ENCODE measurements at places on chromosomes 16 and 17. TPM values are rescaled to one million over a fixed set of nuclear protein-coding genes. Genes with fewer than 3 reads are reported as not detected.

The INO80E gene
- total RNA-seq = 22.3 TPM

The PYDC1 gene
- total RNA-seq = not detected

The TMC7 gene
- total RNA-seq = 6.5 TPM

The HLF gene
- not detected for total RNA-seq

The OGFOD1 gene
- 71.6 TPM for total RNA-seq

The IGSF6 gene
- not detected for total RNA-seq

The GLP2R gene
- not detected for total RNA-seq

The NOD2 gene
- 1.6 TPM for total RNA-seq

The BAHCC1 gene
- total RNA-seq = 4.8 TPM

The CCDC40 gene
- 1.4 TPM for total RNA-seq

The ZNF213 gene
- 14.6 TPM for total RNA-seq

The DNAI2 gene
- not detected for total RNA-seq

The LRRC75A gene
- total RNA-seq = 2.6 TPM

The ABCA6 gene
- 39.6 TPM for total RNA-seq

Measured in dermis blood vessel endothelial cell (primary cell).